ENCODE measurements at places on chromosomes 3 and 15. TPM values are rescaled to one million over a fixed set of nuclear protein-coding genes. Genes with fewer than 3 reads are reported as not detected.
A peak's percentile ranks its signal among the peaks of the same experiment; 100 is the strongest.

- H3K27ac ChIP-seq = peak overlapping the region; percentile 55
- DNase-seq = no peak
- peaks cover 1% of the 10 kb centered on the region for H3K27me3 ChIP-seq
- H3K4me3 ChIP-seq = no peak overlapping the region
- peaks cover 10% of the 10 kb centered on the region for H3K4me1 ChIP-seq
Measured at GRCh38 chr3:189772584-189772983, 141.4 kb downstream of the TP63 start.

DNA sequence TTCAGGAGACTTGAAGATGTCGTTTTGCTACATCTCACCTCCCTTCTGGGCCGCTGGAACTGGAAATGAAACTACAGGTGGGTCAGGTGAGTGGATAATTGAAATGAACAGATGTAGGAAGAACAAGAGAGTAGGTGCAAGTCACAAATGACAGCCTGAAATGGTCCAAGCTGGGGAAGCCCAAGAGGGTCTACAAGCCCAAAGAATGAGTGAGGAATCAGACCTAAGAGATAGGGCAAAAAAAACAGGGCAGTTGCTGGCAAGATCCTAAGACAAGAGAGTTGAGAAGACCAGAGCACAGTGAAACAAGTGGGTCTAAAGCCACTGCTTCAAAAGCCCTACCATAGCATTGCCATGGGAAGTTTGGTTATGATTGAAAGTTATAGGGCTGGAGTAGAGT, 67.4 kb upstream of the SNRK start:
- H3K4me1 ChIP-seq = peaks cover 41% of the 10 kb centered on the region
- no peak for DNase-seq
- peaks cover 11% of the 10 kb centered on the region for H3K27me3 ChIP-seq
- no peak overlapping the region for H3K27ac ChIP-seq
- H3K4me3 ChIP-seq = no peak overlapping the region

GRCh38 chr3:83500422-83500821, 1458.4 kb upstream of the CADM2 start:
- H3K36me3 ChIP-seq = no peaks in the 10 kb centered on the region
- H3K27me3 ChIP-seq = no peaks in the 10 kb centered on the region
- DNase-seq = no peak
- H3K27ac ChIP-seq = no peak overlapping the region

DNA sequence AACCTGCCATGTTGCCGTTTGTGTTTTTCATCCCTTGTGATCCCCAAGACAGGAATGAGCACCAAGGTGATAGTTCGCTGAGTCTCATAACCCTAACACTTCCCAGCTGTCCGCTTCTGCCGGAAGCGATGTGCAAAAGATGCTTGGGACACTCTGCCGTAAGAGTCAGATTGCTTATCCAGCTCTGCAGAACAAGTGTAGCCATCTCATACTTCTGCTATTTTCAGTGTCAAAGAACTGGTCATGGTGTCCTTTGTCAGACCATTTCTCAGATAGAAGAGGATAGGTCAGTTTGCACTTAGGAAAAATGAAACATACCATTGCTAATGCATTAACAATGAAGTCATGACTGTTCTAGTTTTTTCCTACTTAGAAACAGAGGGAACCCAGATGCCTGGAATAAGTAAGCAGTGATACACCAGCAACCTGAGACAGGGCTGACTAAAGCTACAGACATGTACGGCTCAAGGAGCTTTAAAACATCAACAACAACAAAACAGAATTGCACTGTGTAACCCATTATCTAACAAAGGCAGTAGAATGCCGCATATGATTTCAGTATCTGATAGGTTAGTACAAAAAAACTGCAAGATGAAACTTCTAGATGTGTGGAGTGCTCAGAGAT, 134.0 kb upstream of the IL12A start:
- H3K4me3 ChIP-seq = peak overlapping the region; percentile 87
- peak; percentile 97 for DNase-seq
- H3K27me3 ChIP-seq = no peaks in the 10 kb centered on the region
- peak overlapping the region; percentile 94 for H3K27ac ChIP-seq
- H3K36me3 ChIP-seq = peaks cover 8% of the 10 kb centered on the region

- no peaks in the 10 kb centered on the region for H3K36me3 ChIP-seq
- no peak overlapping the region for H3K27ac ChIP-seq
- no peaks in the 10 kb centered on the region for H3K4me1 ChIP-seq
- no peaks in the 10 kb centered on the region for H3K27me3 ChIP-seq
- DNase-seq = no peak
Measured at GRCh38 chr3:65153850-65154512, 466.2 kb upstream of the ADAMTS9 start.

GRCh38 chr15:78205856-78206255, 28.5 kb downstream of the ACSBG1 start:
- H3K27me3 ChIP-seq = peaks cover 21% of the 10 kb centered on the region
- H3K27ac ChIP-seq = no peak overlapping the region
- DNase-seq = no peak
- peaks cover 29% of the 10 kb centered on the region for H3K4me1 ChIP-seq
- no peaks in the 10 kb centered on the region for H3K36me3 ChIP-seq

- H3K36me3 ChIP-seq = peaks cover 14% of the 10 kb centered on the region
- peak overlapping the region; percentile 84 for H3K27ac ChIP-seq
- no peak for DNase-seq
- H3K27me3 ChIP-seq = no peaks in the 10 kb centered on the region
- peak overlapping the region; percentile 94 for H3K4me3 ChIP-seq
Measured at GRCh38 chr15:82810890-82811426, 1.5 kb downstream of the WHAMM start.

GRCh38 chr3:117405359-117405758, 695.8 kb downstream of the TUSC7 start:
- no peaks in the 10 kb centered on the region for H3K4me1 ChIP-seq
- no peak overlapping the region for H3K4me3 ChIP-seq
- peaks cover 3% of the 10 kb centered on the region for H3K27me3 ChIP-seq
- no peak for DNase-seq
- H3K36me3 ChIP-seq = no peaks in the 10 kb centered on the region

GRCh38 chr3:158313338-158313927, 203.5 kb downstream of the RSRC1 start:
- H3K4me3 ChIP-seq = no peak overlapping the region
- no peak overlapping the region for H3K27ac ChIP-seq

- peaks cover 52% of the 10 kb centered on the region for H3K4me1 ChIP-seq
- H3K36me3 ChIP-seq = no peaks in the 10 kb centered on the region
- no peaks in the 10 kb centered on the region for H3K27me3 ChIP-seq
- H3K4me3 ChIP-seq = peak overlapping the region; percentile 27
Measured at GRCh38 chr3:78880603-78881461, 887.0 kb downstream of the ROBO1 start.

The SSR3 gene
- total RNA-seq = 699 TPM

The TADA3 gene
- 84.4 TPM for total RNA-seq

The ST6GAL1 gene
- total RNA-seq = 2.2 TPM

The CYP1A2 gene
- not detected for total RNA-seq

Data from HFFc6 (cell line).